H1 (cell line): ENCODE measurements at places on chromosomes 11 and 22.
A peak's percentile ranks its signal among the peaks of the same experiment; 100 is the strongest.

- no peak for DNase-seq
These were observed 1.8 kb downstream of the FLI1 start for GRCh38 chr11:128695539-128696221.

- no peak for DNase-seq
These were observed 85.8 kb downstream of the ATG16L2 start for GRCh38 chr11:72900013-72900412.

GRCh38 chr22:27068121-27068520, 410.7 kb downstream of the MIAT start:
- DNase-seq: no peak

GRCh38 chr11:1549338-1550330, 22.4 kb downstream of the DUSP8 start:
- DNase-seq: no peak

DNA sequence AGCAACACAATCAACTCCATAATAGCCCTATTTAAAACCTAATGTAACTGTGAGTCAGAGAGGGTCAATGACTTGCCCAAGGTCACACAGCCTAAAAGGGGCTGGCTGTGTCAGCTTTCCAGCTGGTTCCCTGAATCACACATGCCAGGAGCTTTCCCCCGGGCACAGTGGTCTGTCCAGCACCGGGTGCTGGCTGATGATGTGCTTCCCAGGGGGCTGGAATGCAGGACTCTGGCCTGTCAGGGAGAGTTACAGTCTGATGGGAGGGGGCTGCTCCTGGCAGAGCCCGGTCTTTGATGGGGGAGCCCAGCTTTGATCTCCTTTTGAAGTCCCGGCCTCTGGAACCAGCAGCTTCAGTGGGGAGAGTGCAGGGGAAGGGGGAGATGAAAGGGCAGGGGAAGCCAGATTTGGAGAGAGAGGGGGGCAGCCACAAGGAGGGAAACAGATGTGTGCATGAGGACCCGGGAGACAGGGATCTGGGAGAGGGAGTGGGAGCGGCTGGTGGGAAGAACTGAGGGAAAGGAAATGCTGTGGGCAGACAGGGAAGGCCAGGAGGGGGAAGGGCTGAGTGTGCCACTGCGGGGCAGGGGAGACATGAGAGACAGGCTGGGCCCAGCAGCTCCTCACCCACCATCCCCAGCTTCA, 102.7 kb downstream of the NECTIN1 start:
- DNase-seq: no peak

DNA sequence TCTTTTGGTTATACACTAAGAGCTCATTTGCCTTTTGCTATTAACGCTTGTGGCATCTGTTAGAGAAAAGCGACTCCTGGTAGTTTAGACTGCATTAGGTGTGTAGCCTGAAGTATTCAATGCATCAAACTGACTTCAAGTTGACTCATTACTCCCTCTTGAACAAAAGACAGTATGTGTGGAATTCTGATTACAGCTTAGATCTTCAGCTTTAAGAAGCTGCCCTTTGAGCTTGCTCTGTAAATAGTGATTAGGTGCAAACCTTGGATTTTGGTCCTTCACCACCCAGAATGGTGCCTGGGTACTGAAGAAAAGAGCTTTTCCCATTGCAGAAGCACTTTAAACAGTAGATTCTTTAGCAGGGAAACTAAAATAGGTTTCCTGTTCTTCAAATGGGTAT, 62.1 kb downstream of the FAT3 start:
- no peak for DNase-seq

DNA sequence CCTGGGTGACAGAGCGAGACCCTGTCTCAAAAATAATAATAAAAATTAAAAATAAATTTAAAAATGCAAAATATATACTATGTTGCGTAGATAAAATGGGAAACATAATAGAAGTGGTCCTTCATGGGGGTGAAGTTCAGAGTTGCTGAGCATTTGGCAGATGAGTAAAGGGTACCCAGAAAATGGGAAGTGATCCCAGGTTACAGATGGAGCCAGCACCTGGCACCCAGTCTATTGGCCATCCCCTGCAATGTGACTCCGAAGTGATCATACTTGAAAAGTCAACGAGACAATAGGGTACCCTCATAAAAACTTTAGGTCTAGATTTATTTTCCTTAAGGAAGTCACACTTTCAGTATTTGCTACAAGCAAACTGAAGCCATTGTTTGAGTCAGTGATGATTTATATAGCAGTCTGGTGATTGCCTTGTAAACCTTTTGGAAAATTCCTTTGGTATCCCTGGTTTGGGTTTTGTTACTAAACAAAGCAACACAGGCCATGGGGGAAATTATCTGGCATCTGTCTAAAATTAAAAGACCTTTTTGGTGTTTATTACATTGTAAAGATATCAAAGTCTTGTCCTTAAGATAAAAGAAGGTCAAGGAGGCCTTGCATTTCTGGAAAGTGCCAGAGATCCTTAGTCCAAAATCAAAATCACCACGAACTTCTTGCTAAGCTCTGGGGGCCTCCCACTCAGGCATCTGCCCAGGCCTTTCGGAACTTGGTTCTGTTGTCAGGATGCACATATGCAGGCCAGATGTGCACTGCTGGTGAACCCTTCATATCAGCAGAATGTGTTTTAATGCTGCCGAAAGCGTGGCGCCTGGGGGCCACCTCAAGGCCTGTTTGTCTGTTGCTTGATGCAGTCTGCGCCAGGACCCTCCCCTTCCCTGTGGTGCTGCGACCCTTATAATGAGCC, 4.3 kb downstream of the SMARCB1 start:
- no peak for DNase-seq

GRCh38 chr11:6404342-6405051, 14.2 kb downstream of the SMPD1 start:
- no peak for DNase-seq

- DNase-seq: no peak
These were observed 2.6 kb upstream of the FADS3 start for GRCh38 chr11:61893981-61894380.

GRCh38 chr11:111812211-111812610, 46.0 kb upstream of the PPP2R1B start:
- DNase-seq: no peak

DNA sequence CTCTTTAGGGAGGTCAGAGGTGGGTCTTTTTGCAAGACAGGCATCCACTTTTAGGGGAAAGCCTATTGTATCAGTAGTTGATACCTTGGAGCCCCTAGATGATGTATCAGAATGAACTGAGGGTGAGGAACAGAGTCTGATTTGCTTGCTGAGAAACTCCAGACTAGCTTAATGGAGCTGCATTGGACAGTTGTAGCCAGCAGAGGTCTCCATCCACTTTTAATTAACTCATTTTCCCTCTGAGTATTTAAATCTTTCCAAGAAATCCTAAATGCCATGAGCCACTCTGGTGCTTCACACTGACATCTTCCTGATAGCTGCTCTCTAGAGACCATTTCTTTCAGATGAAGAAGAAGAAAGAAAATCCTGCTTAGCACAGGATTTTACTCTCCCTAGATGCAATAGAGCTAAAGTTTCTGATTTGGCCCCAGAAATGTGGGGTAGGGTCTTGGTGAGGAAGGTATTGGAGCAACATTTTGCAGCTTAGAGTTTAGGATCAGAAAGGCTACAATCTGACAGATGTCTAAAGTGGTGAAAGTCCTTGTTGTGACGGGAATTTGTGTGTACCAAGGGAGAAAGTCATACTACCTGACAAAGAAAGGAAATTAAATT, 38.0 kb downstream of the EXT2 start:
- no peak for DNase-seq

DNA sequence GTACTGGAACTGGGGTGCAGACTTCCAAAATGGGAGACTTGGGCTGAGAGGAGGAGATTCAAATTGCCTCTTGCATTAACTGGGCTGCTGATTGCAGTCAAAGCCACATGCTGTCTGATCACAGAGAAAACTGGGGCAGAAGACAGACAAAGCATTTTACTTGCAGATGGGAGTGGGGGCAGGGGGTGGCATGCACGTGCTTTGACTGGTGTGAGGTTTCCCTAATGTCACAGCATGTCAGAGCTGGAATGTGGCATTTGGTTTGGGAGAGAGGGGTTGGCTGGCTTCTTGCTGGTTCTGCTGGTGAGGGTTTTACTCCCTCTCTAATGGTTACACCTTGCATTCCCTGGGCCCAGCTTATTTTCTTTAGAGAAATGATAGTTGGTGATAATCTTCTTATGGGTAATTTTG, 2.9 kb downstream of the TUB start:
- no peak for DNase-seq

DNA sequence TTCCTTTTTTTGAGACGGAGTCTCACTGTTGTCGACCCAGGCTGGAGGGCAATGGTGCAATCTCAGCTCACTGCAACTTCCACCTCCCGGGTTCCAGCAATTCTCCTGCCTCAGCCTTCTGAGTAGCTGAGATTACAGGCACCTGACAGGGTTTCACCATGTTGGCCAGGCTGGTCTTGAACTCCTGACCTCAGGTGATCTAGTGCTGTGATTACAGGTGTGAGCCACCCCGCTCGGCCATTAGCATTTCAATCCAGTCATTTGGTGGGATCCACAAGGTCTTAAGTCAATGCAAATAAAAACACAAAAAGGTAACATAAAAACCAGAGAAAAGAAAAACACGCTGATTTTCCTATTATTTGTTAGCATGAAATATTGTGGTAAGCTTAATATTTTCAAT, 1227.2 kb upstream of the TENM4 start:
- no peak for DNase-seq

- DNase-seq: no peak
These were observed 114.2 kb upstream of the PARVA start for GRCh38 chr11:12263141-12263693.

GRCh38 chr11:58152781-58153180, 27.5 kb upstream of the OR9I1 start:
- no peak for DNase-seq

DNA sequence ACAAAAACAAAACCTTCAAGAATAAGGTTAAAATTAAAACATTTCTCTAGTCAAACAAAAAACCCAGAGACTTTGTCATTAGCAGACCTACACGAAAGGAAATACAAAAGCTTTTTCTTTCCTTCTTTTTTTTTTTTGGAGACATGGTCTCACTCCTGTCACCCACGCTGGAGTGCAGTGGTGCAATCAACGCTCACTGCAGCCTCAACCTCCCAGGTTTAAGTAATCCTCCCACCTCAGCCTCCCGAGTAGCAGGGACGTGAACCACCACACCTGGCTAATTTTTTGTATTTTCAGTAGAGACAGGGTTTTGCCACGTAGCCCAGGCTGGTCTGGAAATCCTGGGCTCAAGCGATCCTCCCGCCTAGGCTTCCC, 30.5 kb downstream of the PLA2G6 start:
- no peak for DNase-seq

- no peak for DNase-seq
These were observed 753 bp downstream of the STX3 start for GRCh38 chr11:59755701-59756557.

GRCh38 chr11:34869425-34869824, 46.8 kb downstream of the APIP start:
- DNase-seq: no peak

DNA sequence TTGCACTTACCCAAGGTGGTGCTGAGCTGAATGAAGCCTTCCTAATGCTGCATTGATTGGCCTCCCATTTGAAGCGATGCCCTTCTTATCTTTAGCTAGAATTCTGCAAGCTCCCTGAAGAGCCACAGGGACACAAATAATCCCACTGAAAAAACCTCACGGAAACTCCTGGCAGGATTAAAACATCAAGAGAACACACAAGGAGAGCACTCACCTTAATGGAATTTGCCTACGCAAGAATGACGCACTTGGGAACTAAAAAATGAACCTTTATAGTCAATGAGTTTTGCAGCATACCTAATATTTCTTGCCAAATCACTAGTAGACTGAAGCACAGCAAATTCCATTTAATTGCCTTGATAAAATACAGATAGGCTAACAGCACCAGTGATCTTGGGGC, 232.8 kb upstream of the UBASH3B start:
- no peak for DNase-seq

DNA sequence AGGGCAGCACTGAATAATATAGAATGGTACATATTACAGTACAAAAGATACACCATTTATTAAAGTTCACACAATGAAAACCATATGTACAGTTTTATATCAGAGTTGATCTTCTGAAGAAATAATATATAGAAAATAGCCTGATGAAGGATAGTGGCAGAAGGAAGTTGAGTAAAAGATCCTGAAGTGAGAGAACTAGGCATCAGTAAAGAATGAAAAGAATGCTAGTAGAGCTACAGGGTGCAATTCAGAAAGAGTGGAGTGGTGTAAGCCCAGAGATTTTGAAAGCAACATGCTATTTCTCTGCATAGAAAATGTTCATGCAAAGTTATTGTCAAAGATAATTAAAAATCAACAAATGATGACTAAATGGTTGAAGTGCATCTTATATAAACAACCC, 1552.7 kb upstream of the TENM4 start:
- DNase-seq: no peak

DNA sequence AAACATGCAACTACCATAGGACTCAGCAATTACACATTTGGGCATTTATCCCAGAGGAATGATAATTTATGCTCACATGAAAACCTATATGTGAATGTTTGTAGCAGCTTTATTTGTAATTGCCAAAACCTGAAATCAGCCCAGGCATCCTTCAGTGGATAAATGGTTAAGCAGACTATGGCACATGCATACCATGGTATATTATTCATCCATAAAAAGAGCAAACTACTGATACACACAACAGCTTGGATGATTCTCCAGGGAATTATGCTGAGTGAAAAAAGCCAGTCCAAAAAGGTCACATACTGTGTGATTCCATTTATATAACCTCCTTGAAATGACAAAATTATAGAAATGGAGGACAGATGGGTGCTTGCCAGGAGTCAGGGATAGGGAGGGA, 86.7 kb downstream of the ALX4 start:
- no peak for DNase-seq

DNA sequence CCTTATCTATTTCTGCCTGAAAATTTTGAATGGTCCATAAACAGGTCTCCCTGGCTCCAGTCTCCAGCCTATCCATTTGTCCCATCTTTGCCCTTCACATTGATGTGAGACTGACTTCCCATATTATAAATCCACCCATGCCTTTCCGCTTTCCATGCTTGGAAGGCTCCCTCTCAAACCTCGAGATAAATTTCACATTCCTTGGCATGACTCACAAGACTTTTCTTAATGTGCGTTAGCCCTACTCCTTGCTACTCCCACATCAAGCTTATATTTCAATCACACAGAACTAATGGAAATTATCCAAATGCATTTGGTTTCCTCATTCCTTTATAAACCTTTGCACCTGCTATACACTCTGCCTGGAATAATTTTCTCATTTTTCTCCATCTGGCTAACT, 163.7 kb upstream of the NTM start:
- no peak for DNase-seq

GRCh38 chr11:102081313-102081712, 28.9 kb upstream of the YAP1 start:
- no peak for DNase-seq

- peak; percentile 79 for DNase-seq
These were observed 10.4 kb upstream of the HIKESHI start for GRCh38 chr11:86291466-86292262.

DNA sequence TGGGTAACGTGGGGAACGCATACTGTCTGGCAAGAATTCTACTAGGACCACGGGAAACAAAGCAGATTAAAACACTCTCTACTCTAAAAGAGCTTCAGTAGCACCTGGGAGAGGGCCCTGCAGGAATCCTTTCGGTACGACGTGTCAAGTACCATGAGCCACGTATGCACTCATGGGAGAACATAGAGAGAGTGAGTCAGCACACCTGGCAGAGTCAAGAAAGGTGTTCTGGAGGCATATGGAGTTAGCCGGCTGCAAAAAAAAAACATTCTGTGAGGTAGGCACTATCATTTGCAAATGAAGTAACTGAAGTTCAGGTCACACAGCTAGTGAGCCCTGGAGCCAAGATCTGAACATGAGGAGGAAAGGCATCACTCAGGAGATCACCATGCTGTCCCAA, 71.1 kb upstream of the BID start:
- no peak for DNase-seq
